ENCODE measurements at places on chromosomes 7 and 10. TPM values are rescaled to one million over a fixed set of nuclear protein-coding genes. Genes with fewer than 3 reads are reported as not detected.

CPA2 gene
- not detected for total RNA-seq

MAD1L1 gene
- total RNA-seq, result 70.1 TPM

EPDR1 gene
- 20.0 TPM for total RNA-seq

LOXL4 gene
- total RNA-seq, result 0.64 TPM

SPDYE5 gene
- not detected for total RNA-seq

CTAGE8 gene
- 2.8 TPM for total RNA-seq

PAPOLB gene
- total RNA-seq, result not detected

MRPS24 gene
- total RNA-seq, result 92.8 TPM

GRID2IP gene
- not detected for total RNA-seq

CDK5 gene
- total RNA-seq, result 18.1 TPM

NRAP gene
- total RNA-seq, result not detected

GPNMB gene
- total RNA-seq, result 142 TPM

PTER gene
- total RNA-seq, result 26.4 TPM
